ENCODE measurements at places on chromosomes 2 and 18. TPM values are rescaled to one million over a fixed set of nuclear protein-coding genes. Genes with fewer than 3 reads are reported as not detected.

CERKL gene
- total RNA-seq, result not detected

CEP192 gene
- 13.5 TPM for total RNA-seq

PPP4R1 gene
- 74.7 TPM for total RNA-seq

GRCh38 chr2:128324008-128324896 lies 5.6 kb upstream of the HS6ST1 start:
- no peak for DNase-seq

- no peak for DNase-seq
Measured at GRCh38 chr2:33810046-33810835, 211.1 kb upstream of the FAM98A start.

GRCh38 chr2:189409647-189410046 lies 31.6 kb upstream of the WDR75 start:
- DNase-seq, result no peak

IGFBP5 gene
- total RNA-seq, result 497 TPM

DNA sequence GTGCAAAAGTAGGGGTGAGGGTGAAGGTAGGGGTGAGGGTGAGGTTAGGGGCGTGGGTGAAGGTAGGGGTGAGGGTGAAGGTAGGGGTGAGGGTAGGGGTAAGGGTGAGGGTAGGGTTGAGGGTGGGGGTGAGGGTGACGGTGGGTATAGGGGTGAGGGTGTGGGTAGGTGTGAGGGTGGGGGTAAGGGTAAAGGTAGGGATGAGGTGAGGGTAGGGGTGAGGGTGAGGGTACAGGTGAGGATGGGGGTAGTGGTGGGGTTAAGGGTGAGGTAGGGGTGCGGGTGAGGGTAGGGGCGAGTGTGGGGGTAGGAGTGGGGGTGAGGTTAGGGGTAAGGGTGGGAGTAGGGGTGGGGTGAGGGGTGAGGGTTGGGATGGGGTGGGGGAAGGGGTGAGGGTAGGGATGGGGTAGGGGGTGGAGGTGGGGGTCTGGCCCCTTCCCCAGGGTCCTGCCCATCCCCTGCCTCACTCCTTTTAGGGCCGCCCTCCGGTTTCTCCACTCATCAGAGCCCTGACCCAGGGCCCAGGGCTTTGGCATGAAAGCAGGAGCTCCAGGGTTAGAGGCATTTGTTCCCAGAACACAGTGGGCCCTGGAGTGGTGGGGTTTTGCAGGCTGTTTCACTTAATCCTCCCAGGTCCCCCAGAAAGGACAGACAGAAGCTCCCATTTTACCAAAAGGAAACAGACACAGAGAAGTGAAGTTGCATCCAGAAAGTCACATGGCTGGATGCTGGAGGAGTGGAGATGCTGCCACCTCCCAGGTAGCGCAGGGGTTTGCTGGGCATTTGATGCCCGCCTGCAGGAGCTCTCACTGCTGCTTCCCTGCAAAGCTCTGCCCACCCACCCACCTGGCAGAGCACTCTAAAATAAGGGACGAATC lies 26.9 kb downstream of the SNORC start:
- no peak for DNase-seq

- DNase-seq, result no peak
Measured at GRCh38 chr2:121627525-121628050, 21.7 kb downstream of the CLASP1 start.

IL37 gene
- not detected for total RNA-seq

- no peak for DNase-seq
Measured at GRCh38 chr2:30437809-30438548, 9.1 kb upstream of the LCLAT1 start.

DNA sequence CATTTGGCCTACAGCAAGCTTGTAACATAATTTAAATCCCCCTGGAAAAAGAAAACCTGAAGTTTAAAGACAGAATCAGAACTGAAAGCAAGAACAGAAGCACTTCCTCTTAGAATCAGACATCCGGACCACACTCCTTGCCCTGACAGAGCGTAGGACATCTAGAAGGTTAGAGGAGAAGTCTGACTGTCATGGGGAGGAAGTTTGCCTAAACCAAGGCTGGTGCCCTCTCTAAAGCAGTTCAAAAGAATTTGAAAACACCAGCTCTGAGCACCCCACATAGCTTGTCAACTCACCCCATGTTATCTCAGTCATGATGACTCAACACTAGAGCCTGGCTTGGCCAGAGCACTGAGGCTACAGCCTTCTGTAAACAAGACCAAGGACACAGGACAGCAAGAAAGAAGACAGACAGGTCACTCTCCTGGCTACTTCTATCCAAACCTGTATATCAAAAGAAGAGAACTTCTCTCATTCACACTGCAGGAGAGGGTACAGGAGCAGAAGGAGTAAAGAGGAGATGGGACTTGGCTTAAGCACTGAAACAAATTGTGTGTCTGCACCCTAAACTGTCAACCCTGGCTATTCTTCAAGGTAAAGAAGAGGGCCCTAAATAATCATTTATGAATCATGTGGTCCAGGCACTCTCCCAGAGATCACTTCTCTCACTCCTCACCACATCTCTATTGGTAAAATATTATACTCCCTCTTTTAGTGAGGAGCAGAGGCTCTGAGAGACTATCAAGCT lies 198.6 kb downstream of the MEMO1 start:
- no peak for DNase-seq

ASXL3 gene
- 1.5 TPM for total RNA-seq

DNA sequence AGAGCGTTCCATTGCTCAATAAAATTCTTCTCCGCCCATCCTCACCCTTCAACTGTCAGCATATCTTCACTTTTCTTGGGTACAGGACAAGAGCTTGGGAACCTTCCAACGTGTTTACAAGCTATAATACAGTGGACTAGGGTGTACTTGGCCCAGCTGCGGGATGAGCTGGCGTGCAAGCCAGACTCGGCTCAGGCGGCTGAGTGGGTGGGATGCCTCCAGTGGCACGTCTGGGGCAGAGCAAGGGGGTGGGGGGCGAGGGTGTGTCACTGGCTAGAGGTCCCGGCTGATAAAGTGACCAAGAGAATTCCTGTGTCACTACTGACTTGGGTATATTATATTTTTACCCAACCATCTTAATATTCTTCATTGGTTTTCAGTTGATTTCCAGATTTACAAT lies 179.7 kb downstream of the EVA1A start:
- DNase-seq, result no peak

DNA sequence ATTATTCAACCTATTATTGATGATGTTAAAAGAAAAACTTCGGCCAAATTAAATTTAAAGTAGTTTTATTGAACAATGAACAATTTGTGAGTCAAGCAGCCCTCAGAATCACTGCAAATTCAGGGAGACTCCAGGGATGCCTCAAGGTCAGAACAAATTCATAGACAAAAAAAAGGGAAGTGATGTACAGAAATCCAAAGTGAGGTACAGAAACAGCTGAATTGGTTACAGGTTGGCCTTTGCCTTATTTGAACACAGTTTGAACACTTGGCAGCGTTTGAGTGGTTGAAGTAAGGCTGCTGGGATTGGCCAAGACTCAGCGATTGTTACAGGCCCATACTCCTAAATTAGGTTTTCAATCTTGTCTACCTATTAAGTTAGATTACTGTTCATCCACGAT lies 47.4 kb upstream of the DSG1 start:
- no peak for DNase-seq

DNA sequence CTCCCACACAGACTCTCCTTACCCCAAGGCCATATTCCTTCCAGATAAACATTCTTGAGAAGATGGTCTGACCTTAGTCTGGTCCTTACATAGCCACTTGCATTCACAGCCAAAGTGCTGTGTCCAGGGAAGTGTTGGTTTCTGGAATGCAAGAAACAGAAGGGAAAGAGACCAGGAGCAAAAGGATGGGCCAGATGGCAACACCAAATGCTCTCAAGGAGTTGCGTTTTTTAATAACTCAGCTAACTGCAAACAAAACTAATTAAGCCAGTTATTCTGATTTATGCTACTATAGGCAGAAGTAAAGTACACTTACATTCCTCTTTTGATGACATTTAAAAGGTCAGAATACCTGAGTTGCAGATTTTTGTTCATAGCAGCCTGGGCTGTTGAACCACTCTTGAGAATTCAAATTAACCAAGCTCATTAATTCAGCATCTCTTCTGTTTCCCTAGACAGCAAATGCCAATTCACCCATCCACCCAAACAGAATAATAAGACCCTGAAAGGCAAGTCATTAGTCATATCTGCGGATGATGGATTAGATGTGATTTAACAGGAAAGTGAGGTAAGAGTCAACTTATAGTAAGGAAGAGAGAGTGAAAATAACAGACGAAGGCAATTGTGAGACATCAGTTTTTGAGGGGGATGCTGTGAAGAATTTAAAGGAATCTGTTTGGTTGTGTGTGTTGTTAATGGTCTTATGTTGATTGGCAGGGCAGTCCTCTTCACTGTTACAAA lies 18.8 kb downstream of the CCDC85A start:
- no peak for DNase-seq

- no peak for DNase-seq
Measured at GRCh38 chr18:55095584-55095983, 136.3 kb upstream of the CCDC68 start.

DNA sequence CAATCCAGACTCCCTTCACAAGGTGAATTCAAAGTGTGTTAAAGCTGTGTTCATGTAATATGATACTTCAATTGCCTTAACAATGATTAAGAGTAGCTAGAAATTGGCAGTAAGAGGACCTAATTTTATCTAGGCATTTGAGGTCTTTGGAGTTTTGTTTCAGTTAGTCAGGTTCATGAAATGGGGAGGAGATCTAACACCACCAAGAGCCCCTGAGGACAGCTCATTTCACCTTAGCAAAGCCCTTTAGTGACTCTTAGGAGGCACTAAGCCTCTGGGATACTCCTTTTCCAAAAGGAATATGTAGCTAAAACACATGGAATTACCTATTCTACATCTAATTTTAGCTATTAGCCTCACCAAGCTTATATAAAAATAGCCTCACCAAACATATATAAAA lies 716.5 kb upstream of the RAB6C start:
- no peak for DNase-seq

- no peak for DNase-seq
Measured at GRCh38 chr2:227370092-227370491, 9.0 kb downstream of the TM4SF20 start.

HEATR5B gene
- 22.4 TPM for total RNA-seq

DNA sequence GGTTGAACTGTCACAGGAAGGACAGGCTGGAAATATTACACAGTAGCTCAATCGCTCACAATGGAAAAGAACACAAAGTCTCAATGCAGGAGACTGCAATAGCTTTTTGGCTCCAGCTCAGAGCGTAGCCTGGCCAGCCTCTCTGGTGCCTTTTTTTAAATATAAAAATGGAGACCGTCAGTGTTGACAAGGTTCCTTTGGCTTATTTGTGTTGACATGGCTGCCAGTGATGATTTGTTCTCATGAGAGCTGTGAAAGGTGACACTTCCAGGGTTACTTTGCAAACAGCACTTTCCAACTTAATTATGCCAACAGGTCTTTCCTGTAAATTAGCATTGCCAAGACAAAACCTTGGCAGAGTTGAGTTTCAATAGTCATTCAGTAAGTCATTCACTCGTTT lies 70.8 kb downstream of the KCNE4 start:
- DNase-seq, result no peak

- DNase-seq, result no peak
Measured at GRCh38 chr2:168375195-168375798, 80.8 kb upstream of the CERS6 start.

- no peak for DNase-seq
Measured at GRCh38 chr2:197647961-197648690, 27.3 kb downstream of the RFTN2 start.

- DNase-seq, result no peak
Measured at GRCh38 chr18:26546170-26546874, 2.0 kb downstream of the KCTD1 start.

TET3 gene
- total RNA-seq, result 12.0 TPM

DNA sequence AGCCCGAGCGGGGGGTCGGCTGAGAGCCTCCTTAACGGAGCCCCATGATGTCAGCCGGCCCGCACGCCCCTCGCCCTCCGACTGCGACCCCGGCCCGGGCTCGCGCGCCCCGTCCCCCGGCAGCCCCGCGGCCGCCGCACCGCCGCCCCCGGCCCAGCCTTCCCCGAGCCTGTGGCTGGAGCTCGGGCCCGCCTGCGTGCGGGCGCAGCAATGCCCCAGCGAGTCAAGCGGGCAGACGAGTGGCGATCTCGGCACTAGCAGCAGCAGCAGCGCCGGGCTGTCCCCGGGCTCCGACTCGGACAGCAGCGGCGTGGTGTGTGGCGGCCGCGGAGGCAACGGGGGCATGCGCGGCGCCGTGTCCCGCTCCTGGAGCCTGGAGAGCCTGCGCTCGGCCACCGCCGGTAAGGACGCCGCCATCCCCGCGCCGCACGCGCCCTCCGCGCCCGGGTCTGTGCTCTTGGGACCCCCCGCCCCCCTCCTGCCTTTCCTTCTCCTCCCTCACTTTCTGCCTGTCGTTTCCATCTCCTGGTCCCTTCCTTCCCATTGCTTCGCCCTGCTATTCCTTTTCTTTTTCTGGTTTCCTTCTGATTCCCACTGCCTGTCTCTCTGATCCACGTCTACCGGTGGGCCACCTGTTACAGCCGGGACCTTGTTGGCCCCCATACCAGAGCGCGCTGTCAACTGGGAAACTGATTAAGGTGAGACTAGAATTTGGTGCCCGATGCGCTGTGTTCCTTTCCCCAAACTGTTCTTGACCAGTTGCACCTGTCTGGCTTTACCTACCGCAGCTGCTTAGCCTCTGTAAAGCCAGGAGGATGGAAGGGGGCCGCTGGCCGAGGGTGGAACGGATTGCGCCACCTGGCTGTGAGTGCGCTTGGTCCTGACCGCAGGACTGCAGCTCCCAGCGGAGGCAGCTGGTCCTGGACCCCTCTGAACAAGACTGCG lies 127.4 kb downstream of the ARHGEF4 start:
- no peak for DNase-seq

DNA sequence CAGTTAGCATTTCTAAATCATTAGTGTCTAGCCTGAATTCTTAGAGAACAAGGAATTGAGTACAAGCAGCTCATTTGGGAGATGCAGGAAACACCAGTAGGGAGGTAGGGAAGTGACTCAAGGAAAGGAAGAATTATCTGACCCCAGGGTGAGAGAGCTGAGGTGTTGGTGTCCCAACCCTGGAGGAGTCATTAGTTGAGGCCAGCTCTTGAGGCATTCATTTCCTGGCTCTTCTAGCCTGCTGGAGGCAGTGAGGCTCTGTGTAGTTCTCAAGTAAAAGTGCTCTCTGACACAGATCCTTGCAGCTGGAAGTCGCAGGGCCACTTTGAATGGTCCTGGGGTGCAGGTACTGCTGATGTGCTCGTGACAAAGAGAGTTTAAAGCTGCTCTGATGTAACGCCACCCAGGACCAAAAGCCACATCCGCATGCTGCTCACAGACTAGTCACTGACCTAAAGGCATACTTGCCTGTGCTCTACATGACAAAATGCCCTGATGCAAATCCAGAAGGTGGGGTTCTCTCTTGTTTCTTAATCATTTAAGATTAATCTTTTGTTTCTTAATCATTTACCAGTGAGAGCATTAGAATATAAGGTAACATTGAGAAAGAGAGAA lies 299.5 kb upstream of the LYPD1 start:
- DNase-seq, result no peak

ZNF519 gene
- 3.9 TPM for total RNA-seq

- DNase-seq, result peak; percentile 76
Measured at GRCh38 chr18:75339936-75340605, 87.4 kb downstream of the SMIM21 start.

DNA sequence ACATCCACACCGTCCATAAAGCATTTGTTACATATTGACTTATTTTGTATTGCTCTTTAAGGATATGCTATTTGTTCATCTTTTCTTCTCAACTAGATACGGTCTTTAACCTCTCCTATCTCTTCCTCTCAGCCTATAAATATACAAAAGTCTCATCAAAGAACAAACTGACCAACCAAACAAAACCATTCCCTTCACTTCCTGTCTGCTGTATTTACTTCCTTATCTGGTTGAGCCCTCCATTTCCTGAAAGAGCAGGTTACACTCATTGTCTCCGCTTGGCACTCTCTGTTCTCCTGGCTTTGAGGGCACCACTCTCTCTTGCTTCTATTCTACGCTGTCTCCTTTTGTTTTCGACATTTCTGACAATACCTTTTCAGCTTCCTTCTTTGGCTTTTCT lies 431.9 kb upstream of the TCF4 start:
- no peak for DNase-seq

TRIM43 gene
- not detected for total RNA-seq
